ENCODE measurements at places on chromosomes 2 and 18. TPM values are rescaled to one million over a fixed set of nuclear protein-coding genes. Genes with fewer than 3 reads are reported as not detected.

DNA sequence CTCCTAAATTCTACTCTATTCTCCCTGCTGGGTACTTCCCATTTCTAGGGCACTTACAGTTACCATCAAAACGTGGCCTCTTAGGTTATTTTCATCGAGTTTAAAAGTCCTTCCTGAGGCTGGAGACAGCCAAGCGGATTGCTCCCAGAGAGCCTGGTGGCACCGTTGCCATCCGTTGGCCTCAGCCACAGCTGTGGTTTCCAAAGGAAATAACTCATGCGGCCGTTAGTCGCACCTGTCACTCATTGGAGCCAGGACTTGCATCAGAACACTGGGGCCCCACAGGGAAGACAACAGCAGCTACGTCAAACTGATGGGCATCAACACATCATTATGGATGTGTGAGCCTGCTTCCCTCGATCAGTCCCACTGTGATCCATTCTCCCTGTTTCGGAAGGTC is 453.4 kb downstream of the BCL11A start:
- H3K4me1 ChIP-seq, result no peaks in the 10 kb centered on the region
- no peaks in the 10 kb centered on the region for H3K27me3 ChIP-seq
- no peak overlapping the region for H3K27ac ChIP-seq
- H3K4me3 ChIP-seq, result no peak overlapping the region

- no peaks in the 10 kb centered on the region for H3K4me1 ChIP-seq
- DNase-seq, result no peak
- no peak overlapping the region for H3K4me3 ChIP-seq
- H3K36me3 ChIP-seq, result no peaks in the 10 kb centered on the region
Measured at GRCh38 chr2:192419786-192420185, 225.1 kb upstream of the TMEFF2 start.

Gene ALLC
- not detected for total RNA-seq

- no peak for DNase-seq
- no peaks in the 10 kb centered on the region for H3K36me3 ChIP-seq
- peaks cover 15% of the 10 kb centered on the region for H3K4me1 ChIP-seq
- H3K27ac ChIP-seq, result no peak overlapping the region
- H3K27me3 ChIP-seq, result no peaks in the 10 kb centered on the region
- no peak overlapping the region for H3K4me3 ChIP-seq
Measured at GRCh38 chr2:98028101-98028561, 32.4 kb upstream of the TMEM131 start.

DNA sequence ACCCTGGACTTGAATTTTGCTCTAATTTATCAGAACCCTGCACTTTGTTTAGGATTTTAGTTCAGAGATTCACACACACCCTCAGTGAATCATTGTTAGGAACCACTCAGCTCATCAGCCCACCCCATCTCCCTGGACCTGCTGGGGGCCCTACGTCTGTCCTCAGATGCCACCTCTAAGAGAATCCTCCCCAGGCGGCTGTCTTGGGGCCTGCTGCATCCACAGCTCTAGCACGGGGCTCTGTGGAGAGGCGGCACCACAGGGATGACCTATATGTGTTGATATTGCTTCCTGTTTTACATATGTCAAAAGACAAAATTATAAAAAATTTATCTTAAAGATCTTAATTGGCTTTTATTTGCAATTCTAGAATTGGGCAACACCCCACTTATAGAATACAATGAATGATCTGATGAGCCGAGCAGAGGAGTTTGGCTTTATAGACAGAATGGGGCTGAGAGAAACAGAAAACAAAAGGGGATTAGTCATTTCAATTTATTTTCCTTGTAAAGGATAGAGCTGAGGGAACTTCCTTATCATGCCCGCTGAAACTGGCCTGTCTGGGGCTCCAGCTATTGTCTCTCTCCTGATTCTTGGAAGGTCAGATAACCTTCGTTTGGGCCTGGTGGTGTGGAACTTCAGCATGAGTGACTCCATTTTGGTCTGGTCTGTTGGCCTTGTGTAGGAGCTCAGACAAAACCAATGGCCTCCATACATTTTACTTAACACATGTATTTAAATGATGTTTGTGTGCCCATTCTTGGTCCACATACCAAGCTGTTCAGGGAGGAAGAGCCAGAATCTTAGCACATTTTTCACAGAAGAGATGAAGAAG is 1.4 kb downstream of the MYO7B start:
- no peak overlapping the region for H3K4me3 ChIP-seq
- H3K27ac ChIP-seq, result no peak overlapping the region
- H3K4me1 ChIP-seq, result no peaks in the 10 kb centered on the region
- H3K36me3 ChIP-seq, result no peaks in the 10 kb centered on the region
- no peaks in the 10 kb centered on the region for H3K27me3 ChIP-seq

Gene MBOAT2
- total RNA-seq, result 2.0 TPM

Gene DYNAP
- total RNA-seq, result not detected

GRCh38 chr2:43007901-43008300 is 215.5 kb upstream of the HAAO start:
- no peaks in the 10 kb centered on the region for H3K4me1 ChIP-seq
- no peak for DNase-seq
- H3K4me3 ChIP-seq, result no peak overlapping the region
- no peaks in the 10 kb centered on the region for H3K27me3 ChIP-seq

GRCh38 chr2:33848486-33848885 is 249.4 kb upstream of the FAM98A start:
- H3K4me1 ChIP-seq, result no peaks in the 10 kb centered on the region
- H3K36me3 ChIP-seq, result no peaks in the 10 kb centered on the region
- no peak overlapping the region for H3K4me3 ChIP-seq
- no peaks in the 10 kb centered on the region for H3K27me3 ChIP-seq

DNA sequence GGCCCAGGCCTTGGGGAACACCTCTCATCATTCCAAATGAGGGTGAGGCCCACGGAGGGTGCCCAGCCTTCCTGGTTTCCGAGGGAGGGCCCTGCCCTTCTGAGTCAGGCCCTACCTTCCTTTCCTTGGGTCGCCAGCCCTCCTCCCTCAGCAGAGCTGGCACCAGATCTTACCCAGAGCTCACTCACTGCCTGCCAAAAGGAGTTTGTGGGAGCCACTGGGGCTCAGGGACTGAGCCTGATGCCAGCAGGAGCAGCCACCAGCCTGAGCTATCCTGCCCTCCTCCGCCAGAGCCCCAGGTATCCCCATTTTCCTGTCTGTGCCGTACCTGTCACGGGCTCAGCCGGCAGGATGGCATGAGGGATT is 64.1 kb downstream of the NRP2 start:
- no peaks in the 10 kb centered on the region for H3K4me1 ChIP-seq
- no peaks in the 10 kb centered on the region for H3K36me3 ChIP-seq
- H3K27me3 ChIP-seq, result peaks cover 6% of the 10 kb centered on the region
- H3K4me3 ChIP-seq, result no peak overlapping the region

- H3K27ac ChIP-seq, result no peak overlapping the region
- H3K36me3 ChIP-seq, result no peaks in the 10 kb centered on the region
- no peak overlapping the region for H3K4me3 ChIP-seq
- no peaks in the 10 kb centered on the region for H3K27me3 ChIP-seq
- H3K4me1 ChIP-seq, result no peaks in the 10 kb centered on the region
Measured at GRCh38 chr18:37654034-37654433, 88.4 kb upstream of the CELF4 start.

DNA sequence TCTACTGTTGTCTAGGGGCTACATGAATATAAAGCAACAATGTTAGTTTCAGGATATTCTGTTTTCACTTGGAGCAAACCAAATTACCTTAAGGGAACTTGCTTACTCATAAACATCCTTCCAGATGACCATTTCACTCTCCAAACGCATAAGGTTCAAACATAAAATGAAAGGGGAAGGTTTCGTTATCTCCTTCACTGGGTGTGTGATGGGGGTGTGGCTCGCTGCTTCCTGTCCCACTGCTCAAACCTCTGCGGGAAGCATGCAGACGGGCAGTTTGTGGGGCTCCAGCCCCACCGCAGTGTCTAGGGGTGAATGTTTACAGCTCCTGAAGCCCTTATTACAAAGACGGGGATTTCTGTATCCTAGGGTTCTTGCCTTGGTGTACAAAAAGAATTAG is 1310.9 kb upstream of the TMEFF2 start:
- H3K4me1 ChIP-seq, result no peaks in the 10 kb centered on the region
- no peak overlapping the region for H3K4me3 ChIP-seq
- no peak for DNase-seq
- H3K36me3 ChIP-seq, result no peaks in the 10 kb centered on the region
- no peak overlapping the region for H3K27ac ChIP-seq

GRCh38 chr2:213959589-213959988 is 451.3 kb upstream of the VWC2L start:
- no peaks in the 10 kb centered on the region for H3K27me3 ChIP-seq
- no peaks in the 10 kb centered on the region for H3K4me1 ChIP-seq
- no peak overlapping the region for H3K27ac ChIP-seq
- H3K36me3 ChIP-seq, result no peaks in the 10 kb centered on the region
- no peak for DNase-seq

DNA sequence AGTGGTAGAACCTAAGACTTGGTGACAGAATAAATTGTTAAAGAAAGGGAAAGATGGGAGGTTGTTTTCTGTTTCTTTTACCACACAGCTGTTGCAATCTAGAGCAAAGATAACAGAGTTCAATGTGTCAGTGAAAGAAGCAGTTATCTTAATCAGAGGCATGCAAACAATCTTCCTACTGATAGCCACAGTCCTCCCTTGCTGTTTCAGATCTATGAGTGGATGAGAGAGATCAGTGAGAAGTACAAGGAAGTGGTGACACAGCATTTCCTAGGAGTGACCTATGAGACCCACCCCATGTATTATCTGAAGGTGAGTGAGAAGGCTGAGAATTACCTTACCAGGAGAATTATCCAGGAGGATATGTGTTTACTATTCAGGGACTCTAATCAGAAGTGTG is 15.9 kb downstream of the CPO start:
- DNase-seq, result no peak
- no peaks in the 10 kb centered on the region for H3K27me3 ChIP-seq
- H3K27ac ChIP-seq, result no peak overlapping the region
- H3K4me1 ChIP-seq, result no peaks in the 10 kb centered on the region

DNA sequence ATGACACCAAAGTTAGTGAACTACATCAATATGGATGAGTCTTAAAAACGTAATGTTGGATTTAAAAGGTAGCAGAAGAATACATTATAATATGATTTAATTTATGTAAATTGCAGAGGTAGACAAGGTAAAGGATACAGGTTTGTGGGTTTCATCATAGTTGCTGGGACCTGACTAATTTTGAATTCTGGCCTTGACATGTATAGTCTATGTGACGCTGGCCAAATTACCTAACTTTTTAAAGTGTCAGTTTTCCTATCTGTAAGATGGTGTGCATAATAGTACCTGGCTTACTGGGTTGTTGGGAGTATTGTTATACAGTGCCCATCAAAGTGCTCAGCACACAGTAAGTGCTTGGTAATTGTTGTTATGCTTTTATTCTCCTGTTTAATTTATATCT is 34.5 kb downstream of the GALNT1 start:
- H3K27ac ChIP-seq, result peak overlapping the region; percentile 16
- no peaks in the 10 kb centered on the region for H3K36me3 ChIP-seq
- DNase-seq, result no peak
- no peak overlapping the region for H3K4me3 ChIP-seq
- peaks cover 6% of the 10 kb centered on the region for H3K4me1 ChIP-seq

- peak; percentile 5 for DNase-seq
- no peaks in the 10 kb centered on the region for H3K4me1 ChIP-seq
- no peaks in the 10 kb centered on the region for H3K27me3 ChIP-seq
Measured at GRCh38 chr2:145777297-145777696, 1257.4 kb upstream of the ZEB2 start.

GRCh38 chr2:238925281-238925680 is 77.4 kb downstream of the TWIST2 start:
- no peaks in the 10 kb centered on the region for H3K4me1 ChIP-seq
- no peak overlapping the region for H3K4me3 ChIP-seq
- DNase-seq, result no peak
- H3K27me3 ChIP-seq, result peaks cover 9% of the 10 kb centered on the region
- H3K36me3 ChIP-seq, result no peaks in the 10 kb centered on the region
- H3K27ac ChIP-seq, result no peak overlapping the region

Gene UNC80
- total RNA-seq, result not detected

All from CD4-positive, alpha-beta T cell (primary cell).